ENCODE measurements at places on chromosomes 4 and X.
A peak's percentile ranks its signal among the peaks of the same experiment; 100 is the strongest.

DNA sequence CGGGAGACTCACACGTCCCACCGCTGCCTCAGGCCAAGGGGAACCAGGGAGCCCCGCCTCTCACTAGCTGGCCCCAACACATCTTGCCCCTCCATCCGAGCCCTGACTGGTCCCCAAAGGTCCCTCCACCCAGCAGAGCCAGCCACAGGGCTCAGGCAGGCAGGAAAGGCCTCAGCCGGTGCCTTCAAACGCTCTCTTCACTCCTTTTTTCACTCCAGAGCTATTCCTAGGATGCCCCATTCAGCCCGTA, 1.5 kb upstream of the ARHGAP4 start:
- H3K36me3 ChIP-seq = peaks cover 9% of the 10 kb centered on the region
- peak overlapping the region; percentile 97 for H3K27ac ChIP-seq
- H3K4me1 ChIP-seq = peaks cover 27% of the 10 kb centered on the region

DNA sequence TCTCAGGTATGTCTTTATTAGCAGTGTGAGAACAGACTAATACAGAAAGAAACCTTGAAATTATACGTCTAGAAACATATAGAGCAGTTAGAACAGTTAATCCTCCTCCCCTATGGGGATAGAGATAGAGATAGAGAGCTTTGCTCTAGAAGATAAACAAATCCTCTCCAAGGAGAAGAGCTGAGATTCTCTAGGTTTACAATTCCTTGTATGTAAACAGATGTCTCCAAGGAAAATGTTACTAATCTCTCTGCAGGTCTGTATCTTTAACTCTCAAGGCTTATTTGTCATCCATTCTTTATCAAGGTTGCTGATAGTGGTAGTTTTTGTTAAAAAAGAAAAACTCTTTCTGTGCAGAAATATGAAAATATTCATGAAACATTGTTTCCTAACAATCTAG, 282.1 kb upstream of the GIMD1 start:
- no peak overlapping the region for H3K4me3 ChIP-seq
- H3K27ac ChIP-seq = no peak overlapping the region
- no peaks in the 10 kb centered on the region for H3K4me1 ChIP-seq
- no peak for DNase-seq

DNA sequence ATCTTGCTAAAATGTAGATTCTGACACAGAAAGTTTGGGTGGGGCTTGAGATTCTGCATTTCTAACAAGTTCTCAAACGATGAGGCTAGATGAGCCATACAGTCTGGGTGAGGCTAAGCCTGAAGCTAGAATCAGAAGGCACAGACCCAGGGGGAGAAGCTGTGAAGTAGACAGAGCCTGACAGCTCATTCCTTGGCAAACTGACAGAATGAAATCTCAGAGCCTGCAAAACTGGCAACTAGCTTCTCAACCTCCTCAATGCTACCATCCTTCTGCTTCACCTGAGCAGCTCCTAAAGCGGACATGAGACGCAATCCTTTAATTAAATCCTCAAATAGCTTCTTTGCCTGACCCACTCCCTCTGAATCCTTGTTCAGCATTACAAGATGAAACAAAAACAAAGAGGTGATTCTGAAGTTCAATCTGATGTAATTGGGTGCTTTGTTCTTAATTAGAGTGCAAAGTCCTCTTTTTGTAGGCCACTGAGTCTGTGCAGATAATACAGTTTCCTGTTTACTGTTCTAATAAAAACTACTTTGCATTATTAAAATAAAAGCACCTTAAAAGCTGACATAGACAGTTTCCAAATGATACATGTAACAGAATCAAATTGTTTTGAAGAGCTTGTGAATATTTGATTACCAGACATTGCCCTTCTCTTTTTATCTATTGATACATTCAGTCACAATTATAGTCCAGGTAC, 71.0 kb upstream of the BMP2K start:
- H3K4me1 ChIP-seq = no peaks in the 10 kb centered on the region
- no peak overlapping the region for H3K27ac ChIP-seq
- DNase-seq = no peak
- no peak overlapping the region for H3K4me3 ChIP-seq
- peaks cover 2% of the 10 kb centered on the region for H3K36me3 ChIP-seq

DNA sequence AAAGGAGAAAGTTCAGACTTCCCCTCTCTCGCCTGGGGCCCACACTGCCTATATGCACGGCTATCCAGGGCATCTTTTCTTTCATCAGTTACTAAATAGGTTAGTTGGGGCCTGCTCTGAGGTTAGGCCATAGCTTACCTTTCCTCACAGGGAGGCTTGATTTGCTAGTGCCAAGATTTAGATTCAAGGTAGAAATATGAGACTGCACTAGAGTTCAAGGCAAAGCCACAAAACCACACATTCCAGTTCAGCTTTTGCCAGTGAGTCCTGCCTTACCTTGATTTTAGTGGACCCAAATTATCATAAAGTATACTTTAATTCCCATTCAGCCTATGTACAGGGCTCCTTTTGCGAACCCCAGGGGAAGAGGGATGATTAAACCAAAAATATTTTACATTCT, 762.8 kb downstream of the PDHA2 start:
- H3K36me3 ChIP-seq = no peaks in the 10 kb centered on the region
- no peak for DNase-seq
- no peaks in the 10 kb centered on the region for H3K27me3 ChIP-seq
- H3K4me1 ChIP-seq = no peaks in the 10 kb centered on the region

- no peak overlapping the region for H3K4me3 ChIP-seq
- no peak overlapping the region for H3K27ac ChIP-seq
- H3K36me3 ChIP-seq = no peaks in the 10 kb centered on the region
- no peaks in the 10 kb centered on the region for H3K27me3 ChIP-seq
Measured at GRCh38 chr4:29262986-29263385, 1457.2 kb upstream of the PCDH7 start.

DNA sequence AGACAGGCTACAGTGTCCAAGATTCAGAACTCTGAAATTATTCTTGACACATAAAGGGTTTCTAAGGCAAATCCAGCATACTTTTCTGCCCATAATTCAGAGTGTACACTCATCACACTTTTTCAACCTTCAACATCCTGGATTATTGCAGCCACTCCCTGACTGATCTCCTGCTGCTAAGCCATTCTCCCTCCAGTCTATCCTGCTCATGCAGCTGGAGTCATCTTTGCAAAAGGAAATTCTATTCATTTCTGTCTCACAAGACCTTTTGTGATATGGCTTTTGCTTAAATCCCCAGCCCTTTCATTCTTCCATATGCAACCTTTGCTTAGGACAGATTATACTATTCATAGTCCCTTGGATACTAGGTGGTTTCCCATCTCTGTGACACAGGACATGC, 236.1 kb upstream of the LDB2 start:
- no peaks in the 10 kb centered on the region for H3K4me1 ChIP-seq
- H3K36me3 ChIP-seq = no peaks in the 10 kb centered on the region
- DNase-seq = no peak
- H3K27ac ChIP-seq = no peak overlapping the region
- H3K27me3 ChIP-seq = peaks cover 1% of the 10 kb centered on the region
- no peak overlapping the region for H3K4me3 ChIP-seq

DNA sequence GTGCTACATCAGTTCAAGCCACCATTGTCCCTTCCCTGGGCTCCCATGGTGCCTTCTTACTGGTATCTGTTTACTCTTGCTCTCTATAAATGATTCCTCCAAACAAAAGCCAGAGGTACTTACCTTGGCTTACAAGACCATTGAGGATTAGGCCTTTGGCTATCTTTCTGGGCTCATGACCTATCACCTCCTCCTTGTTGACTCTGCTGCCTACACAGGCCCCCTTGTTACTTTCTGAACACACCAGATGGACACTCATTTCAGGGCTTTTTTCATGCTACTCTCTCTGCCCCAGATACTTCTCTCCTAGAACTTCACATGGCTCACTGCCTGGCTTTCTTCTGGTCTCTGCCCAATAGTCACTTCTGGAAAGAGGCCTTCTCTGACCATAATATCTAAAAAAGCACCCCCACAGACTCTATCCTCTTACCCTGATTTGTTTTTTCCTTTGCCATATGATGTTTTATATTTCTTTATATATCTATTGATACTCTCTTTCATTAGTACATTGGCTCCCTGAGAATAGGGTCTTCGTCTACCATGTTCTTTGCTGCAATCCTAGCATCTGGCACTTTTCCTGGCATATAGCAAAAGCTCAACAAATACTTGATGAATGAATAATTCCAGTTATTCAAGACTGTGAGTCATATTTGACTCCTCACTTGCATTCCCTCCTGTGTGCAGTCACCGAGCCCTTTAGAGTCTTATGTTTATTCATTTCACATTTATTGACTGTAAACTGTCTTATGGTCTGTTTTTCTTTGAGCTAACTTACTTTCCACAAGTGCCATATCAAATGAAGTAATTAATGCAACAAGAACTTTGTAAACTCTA, 27.1 kb upstream of the TAPT1 start:
- no peak overlapping the region for H3K4me3 ChIP-seq
- peaks cover 5% of the 10 kb centered on the region for H3K4me1 ChIP-seq
- H3K36me3 ChIP-seq = peaks cover 6% of the 10 kb centered on the region
- peaks cover 2% of the 10 kb centered on the region for H3K27me3 ChIP-seq
- DNase-seq = no peak
- H3K27ac ChIP-seq = no peak overlapping the region

DNA sequence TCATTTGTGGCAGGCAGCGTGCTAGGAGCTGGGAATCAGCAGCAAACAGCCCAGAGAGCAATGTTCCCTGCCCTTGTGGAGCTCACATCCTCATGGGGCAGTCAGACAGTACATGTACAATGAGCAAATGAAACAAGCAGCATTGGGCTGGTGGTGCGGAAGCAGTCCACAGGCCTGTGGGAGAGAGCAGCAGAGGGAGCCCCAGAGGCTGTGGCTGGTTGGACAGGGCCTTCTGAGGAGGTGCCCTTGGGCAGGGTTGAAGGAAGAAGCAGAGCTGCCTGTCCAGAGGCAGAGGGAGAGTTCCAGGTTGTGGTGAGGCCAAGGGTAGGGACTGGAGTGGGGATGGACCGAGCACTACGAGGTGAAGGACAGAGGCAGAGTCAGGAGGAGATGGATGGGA, 22.5 kb downstream of the MMGT1 start:
- DNase-seq = no peak
- H3K27me3 ChIP-seq = no peaks in the 10 kb centered on the region
- H3K36me3 ChIP-seq = no peaks in the 10 kb centered on the region
- H3K4me1 ChIP-seq = no peaks in the 10 kb centered on the region
- H3K4me3 ChIP-seq = no peak overlapping the region

- no peaks in the 10 kb centered on the region for H3K4me1 ChIP-seq
- DNase-seq = no peak
- no peak overlapping the region for H3K27ac ChIP-seq
- no peak overlapping the region for H3K4me3 ChIP-seq
- H3K27me3 ChIP-seq = no peaks in the 10 kb centered on the region
Measured at GRCh38 chrX:134074151-134074550, 88.8 kb upstream of the GPC3 start.

DNA sequence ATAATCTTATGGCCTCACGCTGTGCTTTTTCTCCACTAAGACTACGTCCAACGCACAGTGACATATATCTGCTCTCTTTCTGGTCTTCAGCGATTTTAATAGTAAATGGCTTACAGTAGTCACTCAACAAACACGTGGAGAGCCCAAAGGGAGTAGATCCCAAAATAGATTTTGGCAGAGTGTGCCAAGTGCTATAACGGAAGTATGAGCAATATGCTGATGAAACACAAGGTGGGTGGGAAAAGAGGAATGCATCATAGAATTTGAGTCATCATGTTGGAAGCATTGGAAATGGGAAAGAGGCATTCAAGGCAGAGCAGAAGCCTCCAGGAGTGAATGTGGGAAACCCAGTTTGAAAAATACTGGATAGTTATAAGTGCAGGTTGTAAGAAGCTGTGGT, 129.1 kb upstream of the LDB2 start:
- H3K27me3 ChIP-seq = no peaks in the 10 kb centered on the region
- H3K4me3 ChIP-seq = no peak overlapping the region
- no peaks in the 10 kb centered on the region for H3K4me1 ChIP-seq

GRCh38 chrX:127306262-127306661, 486.7 kb downstream of the PRR32 start:
- no peaks in the 10 kb centered on the region for H3K4me1 ChIP-seq
- H3K27ac ChIP-seq = no peak overlapping the region
- H3K27me3 ChIP-seq = no peaks in the 10 kb centered on the region
- no peak for DNase-seq

DNA sequence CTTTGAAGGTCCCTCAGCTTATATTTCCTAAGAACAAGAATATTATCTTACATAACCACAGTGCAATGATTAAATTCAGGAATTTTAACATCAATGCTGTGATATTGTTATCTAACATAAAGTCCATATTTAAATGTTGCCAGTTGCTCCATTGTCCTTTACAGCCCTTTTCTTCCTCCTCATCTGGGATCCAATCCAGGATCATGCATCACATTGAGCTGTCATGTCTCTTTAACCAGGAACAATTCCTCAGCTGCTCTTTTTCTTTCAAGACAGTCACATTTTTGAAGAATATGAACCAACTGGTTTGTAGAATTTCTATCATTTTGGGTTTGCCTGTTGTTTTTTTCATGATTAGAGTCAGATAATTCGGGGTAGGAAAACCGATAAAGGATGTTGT, 12.0 kb downstream of the TMSB4X start:
- peak overlapping the region; percentile 62 for H3K4me3 ChIP-seq
- H3K36me3 ChIP-seq = peaks cover 3% of the 10 kb centered on the region
- no peaks in the 10 kb centered on the region for H3K27me3 ChIP-seq

- no peak overlapping the region for H3K27ac ChIP-seq
- no peak for DNase-seq
- H3K27me3 ChIP-seq = no peaks in the 10 kb centered on the region
- no peak overlapping the region for H3K4me3 ChIP-seq
Measured at GRCh38 chr4:187294861-187295260, 571.2 kb upstream of the FAT1 start.

DNA sequence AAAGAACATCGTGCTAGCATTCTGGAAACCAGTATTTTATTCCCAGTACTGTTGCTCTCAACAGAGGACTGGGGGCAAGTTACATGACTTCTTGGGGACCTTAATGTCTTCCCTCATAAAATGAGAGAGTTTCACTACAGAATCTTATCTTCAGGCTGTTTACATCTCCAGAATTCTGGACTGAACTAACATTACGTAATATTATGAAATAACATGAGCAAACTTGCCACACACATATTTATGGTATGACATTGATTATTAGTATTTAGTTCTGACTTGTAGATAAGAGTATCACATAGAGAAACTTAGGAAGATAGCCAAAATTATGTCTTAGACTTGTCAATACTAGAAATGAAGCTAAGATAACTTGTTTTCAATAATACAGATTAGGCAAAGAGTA, 68.0 kb downstream of the NFKB1 start:
- peaks cover 60% of the 10 kb centered on the region for H3K36me3 ChIP-seq
- no peak for DNase-seq
- no peak overlapping the region for H3K4me3 ChIP-seq
- peaks cover 58% of the 10 kb centered on the region for H3K4me1 ChIP-seq
- H3K27ac ChIP-seq = no peak overlapping the region
- no peaks in the 10 kb centered on the region for H3K27me3 ChIP-seq
